Tibial nerve (tissue), 4 donors: ENCODE measurements at places on chromosomes 4 and X. TPM values are rescaled to one million over a fixed set of nuclear protein-coding genes. Genes with fewer than 3 reads are reported as not detected.

GRCh38 chr4:114019276-114019968, 40.0 kb upstream of the ARSJ start:
- DNase-seq: no peak

FAT4 gene
- total RNA-seq: 17.7 TPM

KIF4A gene
- total RNA-seq: not detected

RHOH gene
- total RNA-seq: 0.30 TPM

C4orf33 gene
- total RNA-seq: 10.9 TPM

PLP1 gene
- total RNA-seq: 256 TPM

DMRTC1 gene
- not detected for total RNA-seq

DNA sequence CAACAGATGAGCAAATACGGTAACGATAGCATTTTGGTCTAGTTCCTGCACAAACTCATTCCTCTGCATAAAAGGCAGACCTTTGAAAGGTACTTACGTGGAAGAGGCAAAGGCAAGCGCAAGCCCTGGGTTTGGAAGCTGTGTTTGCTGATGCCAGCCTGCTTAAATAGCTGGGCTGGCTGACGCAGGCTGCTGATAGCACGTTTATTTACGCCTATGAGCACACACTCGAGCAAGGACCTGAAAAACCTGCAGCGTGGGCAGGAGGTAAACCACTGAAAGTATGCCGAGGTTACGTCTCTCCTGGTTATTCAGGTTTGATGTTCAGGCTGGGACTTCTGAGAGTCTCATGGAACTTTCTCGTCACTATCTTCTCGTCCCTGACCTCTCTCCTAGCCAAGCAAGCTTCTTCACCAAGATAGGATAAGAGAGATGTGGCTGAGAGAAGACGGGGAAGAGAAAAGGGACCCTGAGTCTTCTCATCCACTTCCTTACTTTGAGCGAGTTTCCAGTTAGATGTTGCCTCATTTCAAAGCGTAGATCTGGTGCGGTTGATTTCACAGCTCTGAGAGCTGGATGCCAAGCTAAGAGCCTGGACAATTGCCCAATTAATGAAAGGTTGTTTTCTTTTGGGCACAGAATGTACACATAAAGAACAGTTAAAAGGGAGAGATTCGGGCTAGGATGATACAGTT, at the start of gene HOPX:
HOPX (minus strand) TSS at position 139 of the 695 bp plus-strand sequence. CDS start 23,480 bp downstream, outside the sequence.
- DNase-seq: no peak

GRCh38 chrX:134963041-134963440, 27.8 kb upstream of the SMIM10 start:
- DNase-seq: no peak

DNA sequence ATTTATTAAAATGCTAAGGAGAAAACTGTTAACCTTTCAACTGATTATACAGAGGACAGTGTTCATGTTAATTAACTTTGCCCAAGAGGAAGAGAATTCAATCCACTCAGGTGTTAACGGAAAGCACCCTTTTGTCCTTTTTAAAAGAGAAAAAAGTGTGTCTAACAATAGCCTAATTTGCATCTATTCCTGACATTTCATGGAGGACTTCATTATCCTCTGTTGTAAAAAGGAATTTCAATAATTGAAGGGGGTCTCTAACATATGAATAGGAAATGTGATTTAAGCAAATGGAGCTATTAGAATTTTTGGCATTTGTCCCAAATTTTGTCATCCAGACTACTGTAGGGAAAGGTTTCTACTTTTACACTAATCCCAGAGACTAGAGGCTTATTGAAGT, 44.6 kb upstream of the GC start:
- DNase-seq: no peak

DNA sequence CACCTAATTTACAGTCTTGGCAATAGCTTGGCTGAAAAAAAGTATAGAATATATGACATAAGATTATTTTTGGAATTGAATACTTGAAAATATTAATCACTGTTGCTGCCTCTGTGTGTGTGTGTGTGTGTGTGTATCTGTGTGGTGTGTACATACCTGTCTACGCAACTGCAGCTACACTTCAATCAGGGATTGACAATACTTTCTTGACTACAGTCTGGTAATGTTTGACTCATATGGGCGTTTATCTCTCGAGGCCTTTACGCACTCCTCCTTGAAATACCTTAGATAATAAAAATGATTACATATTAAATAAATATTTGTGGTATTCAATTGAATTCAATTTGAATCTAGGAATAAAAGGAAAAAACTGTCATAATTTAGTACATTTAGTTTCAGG, 565.2 kb downstream of the PCDH18 start:
- no peak for DNase-seq

- no peak for DNase-seq
These were observed 130.0 kb downstream of the AWAT2 start for GRCh38 chrX:69919749-69920148.

YIPF7 gene
- total RNA-seq: not detected

ZNF157 gene
- total RNA-seq: 0.60 TPM

GRCh38 chr4:48543796-48544195, 53.7 kb downstream of the ZAR1 start:
- no peak for DNase-seq

GRCh38 chr4:127403471-127404084, 229.2 kb upstream of the INTU start:
- DNase-seq: no peak

- no peak for DNase-seq
These were observed 21.6 kb downstream of the CLNK start for GRCh38 chr4:10662937-10663336.

GDPD2 gene
- total RNA-seq: not detected

- DNase-seq: peak; percentile 91
These were observed at the start of gene FRG1 for GRCh38 chr4:189940178-189941004. TSS of gene FRG1 (plus strand) at chr4:189940872. CDS start at chr4:189941010, 138 bp downstream.

- DNase-seq: peak; percentile 8
These were observed 44.0 kb downstream of the SLC25A5 start for GRCh38 chrX:119512146-119512800.

HEPH gene
- total RNA-seq: 7.2 TPM

DNA sequence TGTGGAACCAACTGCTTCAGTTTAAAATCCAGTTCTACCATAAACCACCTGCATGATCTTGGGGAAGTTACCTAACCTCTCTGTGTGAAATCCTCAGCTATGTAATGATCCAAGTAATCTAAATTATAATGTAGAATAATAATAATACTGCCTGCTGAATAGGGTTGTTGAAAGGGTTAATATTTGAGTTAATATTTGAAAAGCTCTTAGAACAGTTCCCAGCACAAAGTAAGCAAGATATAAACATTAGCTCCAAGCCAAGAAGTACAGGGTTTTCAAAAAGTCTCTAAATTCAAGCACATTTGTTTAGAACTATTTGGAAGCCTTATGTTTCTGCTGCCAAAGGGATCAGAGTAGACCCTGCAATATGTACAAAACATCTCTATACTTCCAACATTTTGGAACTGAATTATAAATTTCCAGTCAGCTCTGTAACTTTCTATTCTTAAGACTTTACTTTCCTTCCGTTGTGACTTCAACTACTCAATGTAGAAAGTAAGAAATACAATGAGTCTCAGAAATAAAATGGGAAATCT, 76.7 kb upstream of the FAM9C start:
- DNase-seq: no peak

GRCh38 chr4:153792618-153793247, 3.9 kb upstream of the SFRP2 start:
- DNase-seq: no peak

ASMT gene
- 4.7 TPM for total RNA-seq

SPIN2A gene
- total RNA-seq: 2.0 TPM

GRCh38 chrX:1239681-1240142, 27.3 kb upstream of the CRLF2 start:
- peak; percentile 49 for DNase-seq

GRCh38 chr4:8859550-8860095, 12.0 kb downstream of the HMX1 start:
- DNase-seq: no peak

GRCh38 chrX:103918050-103918449, 44.4 kb upstream of the TMSB15B start:
- peak; percentile 14 for DNase-seq

GRCh38 chr4:148095346-148095923, 346.8 kb downstream of the NR3C2 start:
- DNase-seq: no peak

GRCh38 chr4:7423391-7423790, 11.3 kb downstream of the PSAPL1 start:
- DNase-seq: no peak

DNA sequence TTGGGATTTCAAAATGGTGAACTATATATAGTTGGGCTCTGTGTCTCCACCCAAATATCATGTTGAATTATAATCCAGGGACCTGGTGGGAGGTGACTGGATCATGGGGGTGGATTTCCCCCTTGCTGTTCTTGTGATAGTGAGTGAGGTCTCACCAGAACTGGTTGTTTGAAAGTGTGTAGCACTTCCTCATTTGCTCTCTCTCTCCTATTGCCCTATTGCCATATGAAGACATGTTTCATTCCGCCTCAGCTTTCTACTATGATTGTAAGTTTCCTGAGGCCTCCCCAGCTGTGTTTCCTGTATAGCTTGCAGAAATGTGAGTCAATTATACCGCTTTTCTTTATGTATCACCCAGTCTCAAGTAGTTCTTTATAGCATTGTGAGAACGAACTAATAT, 545.6 kb downstream of the TRAM1L1 start:
- no peak for DNase-seq

SPP1 gene
- 91.0 TPM for total RNA-seq

GRCh38 chr4:136183513-136183912, 1348.8 kb downstream of the PCDH18 start:
- no peak for DNase-seq

GRCh38 chrX:15973299-15973698, 118.7 kb upstream of the AP1S2 start:
- DNase-seq: no peak

DNA sequence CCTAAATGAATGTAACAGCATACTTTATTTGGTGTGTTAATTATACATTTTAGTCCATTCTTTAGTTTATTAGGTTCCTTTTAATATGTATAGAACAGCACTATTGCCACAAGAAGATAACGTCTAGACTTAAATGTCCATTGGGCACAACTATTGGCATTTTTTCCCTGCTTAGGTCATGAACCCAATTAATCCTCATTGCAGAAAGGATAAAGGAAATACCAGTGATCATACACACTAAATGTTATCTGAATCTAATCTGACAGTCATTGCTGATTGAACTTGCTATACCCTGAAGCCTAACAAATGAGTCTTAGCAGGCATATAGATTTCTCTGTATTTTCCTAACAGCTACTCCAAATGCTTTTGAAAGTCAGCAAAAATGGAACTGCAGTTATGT, 2250.0 kb upstream of the AGA start:
- no peak for DNase-seq

DNA sequence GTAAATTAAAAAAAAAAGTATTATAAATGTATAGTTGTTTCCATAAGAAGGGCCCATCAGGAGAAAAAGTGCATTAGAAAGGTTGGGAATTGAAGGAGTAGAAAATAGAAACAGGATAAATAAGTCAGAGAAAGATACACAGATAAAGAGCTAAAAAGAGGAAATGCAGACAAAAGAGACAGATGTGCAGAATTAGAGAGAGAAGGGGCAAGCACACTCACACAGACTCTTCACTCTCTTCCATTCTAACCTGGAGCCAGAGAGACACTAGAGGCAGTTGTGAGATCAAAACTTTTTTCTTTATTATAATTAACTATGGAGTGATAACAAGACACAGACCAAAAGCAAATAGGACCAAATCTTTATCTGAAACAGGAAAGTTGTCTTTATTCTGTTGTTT, 134.1 kb downstream of the CEP135 start:
- no peak for DNase-seq

DNA sequence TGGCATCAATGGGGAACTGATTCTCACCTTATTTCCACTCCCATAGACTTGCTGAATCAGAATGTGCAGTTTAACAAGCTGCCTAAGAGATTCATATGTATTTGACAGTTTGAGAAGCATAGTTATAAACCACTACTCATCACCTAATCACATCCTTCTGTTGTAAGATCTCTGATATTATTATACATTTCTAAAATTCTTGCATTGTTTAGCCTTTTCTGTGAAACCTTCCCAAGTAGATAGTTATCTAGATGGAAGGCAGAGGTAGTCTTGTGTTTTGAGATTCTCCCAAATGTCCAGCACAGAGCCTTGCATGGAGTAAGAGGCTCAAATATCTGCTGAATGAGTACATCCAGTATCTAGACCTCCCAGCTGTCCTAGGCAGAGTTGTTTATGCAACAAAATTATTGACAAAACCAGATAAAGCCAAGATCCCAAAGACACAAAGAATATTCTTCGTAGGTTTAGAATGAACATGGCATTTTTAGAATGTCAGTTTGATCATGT, 227.3 kb downstream of the KDR start:
- no peak for DNase-seq

COL4A5 gene
- 22.2 TPM for total RNA-seq

DNA sequence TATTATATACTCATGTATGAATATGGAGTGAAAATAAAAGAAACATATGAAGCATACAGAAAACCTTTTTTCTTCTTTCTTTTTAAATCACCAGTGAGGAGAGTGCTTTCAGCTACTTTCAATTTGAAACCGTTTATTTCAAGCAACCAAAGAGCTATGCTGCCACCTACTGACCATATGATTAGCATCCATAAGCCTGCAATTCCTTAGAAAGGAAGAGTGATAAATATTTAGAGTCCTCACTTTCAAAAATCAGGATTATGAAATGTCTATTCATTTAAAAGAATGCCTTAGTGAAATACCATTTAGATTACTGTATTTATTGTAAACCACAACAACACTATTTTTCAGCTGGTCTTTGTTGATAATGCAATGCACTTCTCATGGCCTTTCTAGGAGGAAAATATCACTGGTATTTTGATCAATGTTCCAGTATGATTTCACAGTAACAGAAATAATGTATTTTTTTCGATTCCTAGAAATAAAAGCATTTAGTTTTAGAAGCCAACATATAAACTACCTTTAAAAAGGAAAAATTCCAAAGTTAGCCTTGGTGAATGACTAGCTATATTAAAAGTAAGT, 667.6 kb downstream of the PCDH18 start:
- DNase-seq: no peak

DNA sequence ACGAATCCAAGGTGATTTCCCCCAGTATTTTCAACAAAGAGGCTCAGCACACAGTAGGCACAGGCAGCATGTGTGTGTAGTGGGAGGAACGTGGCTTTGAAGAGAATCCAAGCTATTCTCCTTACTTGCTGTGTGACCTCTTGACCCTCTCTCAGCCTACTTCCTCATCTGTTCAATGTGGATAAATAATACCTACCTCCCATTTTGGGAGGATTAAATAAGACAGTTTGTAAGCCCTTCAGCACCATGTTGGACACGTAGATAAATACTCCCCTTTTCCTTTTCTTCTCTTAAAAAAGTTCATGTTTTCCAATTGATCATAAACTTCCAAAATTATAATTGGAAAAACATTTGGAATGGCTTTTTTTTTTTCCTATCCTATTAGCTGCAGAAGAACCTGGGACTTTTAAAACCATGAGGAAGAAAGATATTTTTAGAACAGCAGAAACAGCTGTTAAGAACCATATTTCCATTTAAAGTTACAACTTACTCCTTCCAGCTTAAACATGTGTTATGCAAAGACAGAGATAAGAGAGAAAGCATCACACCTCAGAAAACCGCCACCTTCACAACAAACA, 56.1 kb upstream of the TMEM131L start:
- no peak for DNase-seq
